ENCODE measurements at places on chromosomes 11 and 22.

DNA sequence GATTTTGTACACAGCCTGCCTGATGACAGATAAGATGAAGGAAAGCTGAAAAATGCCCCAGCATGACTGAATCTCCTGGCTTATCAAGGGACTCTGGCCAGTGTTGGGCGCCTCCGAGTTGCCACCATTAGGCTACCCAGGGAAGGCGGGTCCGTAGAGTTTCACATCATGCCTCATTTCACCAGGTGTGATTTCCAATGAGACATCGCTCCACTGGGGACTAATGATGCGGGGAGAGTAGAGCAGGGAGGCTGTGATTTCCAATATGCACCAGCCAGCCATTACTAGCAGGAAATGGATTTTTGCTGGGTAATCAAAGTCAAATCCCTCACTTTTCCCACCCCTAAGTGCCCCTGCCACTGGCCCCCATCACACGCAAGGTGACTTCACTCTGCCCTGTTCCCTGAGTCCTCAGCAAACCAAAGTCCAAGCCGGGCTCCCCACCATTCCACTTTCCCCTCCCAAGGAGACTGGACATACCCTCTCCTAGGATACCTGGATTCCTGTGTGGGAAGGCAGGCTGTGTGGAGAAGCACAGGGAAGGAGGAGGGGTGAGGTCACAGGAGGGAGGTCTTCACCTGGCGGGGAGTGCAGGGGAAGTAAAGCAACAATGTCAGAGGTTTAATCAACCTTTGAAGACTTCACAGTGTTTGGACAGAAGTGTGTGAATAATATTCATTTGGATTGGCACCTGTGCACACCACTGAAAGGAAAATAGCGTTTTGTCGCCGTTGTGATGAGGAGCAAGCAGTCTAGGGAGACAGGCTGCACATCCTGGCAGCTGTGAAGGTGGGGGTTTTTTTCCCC is 613.3 kb upstream of the CADM1 start:
- no peak for DNase-seq

- no peak for DNase-seq
These were observed 256.9 kb upstream of the LUZP2 start for GRCh38 chr11:24239930-24240329.

- DNase-seq: no peak
These were observed 66.2 kb upstream of the POU2AF2 start for GRCh38 chr11:111179184-111179910.

GRCh38 chr11:124732230-124732629 is 7.5 kb upstream of the NRGN start:
- no peak for DNase-seq

GRCh38 chr11:109026891-109027489 is 362.1 kb downstream of the DDX10 start:
- no peak for DNase-seq

Measured in small intestine (tissue), 16 donors.